ENCODE measurements at places on chromosomes 3 and 15.

DNA sequence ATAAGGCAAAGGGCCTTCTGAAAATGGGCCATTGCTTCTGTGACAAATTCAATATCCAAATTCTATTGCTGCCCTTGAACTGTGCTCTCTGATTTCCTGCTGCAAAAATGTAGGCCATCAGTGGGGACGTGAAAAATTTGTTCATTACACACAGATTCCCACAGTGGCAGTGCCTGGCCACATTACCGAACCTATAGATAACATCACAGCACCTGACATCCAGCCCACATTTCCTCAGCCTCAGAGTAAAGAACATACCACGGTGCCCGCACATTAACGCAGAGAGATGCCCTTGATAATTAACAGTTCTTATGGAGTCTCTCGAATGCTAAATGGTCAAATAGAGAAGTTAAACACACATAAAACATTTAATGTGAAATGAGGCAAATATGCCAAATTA, 931.6 kb upstream of the CFAP20DC start:
- DNase-seq = no peak

DNA sequence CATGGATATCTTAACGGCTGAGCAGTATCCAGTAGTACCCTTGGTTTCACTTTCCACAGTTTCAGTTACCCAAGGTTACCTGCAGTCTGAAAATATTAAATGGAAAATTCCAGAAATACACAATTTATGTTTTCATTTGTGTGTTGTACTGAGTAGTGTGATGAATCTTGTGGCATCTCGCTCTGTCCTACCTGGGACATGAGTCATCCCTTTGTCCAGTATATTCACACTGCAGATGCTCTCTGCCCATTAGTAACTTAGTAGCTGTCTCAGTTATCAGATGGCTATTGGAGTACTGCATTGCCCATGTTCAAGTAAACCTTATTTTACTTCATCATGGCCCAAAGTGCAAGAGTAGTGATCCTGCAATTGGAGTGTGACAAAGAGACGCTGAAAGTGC, 26.1 kb downstream of the GASK1A start:
- no peak for DNase-seq

- no peak for DNase-seq
Observed at GRCh38 chr3:43434431-43434830, 148.1 kb downstream of the SNRK start.

DNA sequence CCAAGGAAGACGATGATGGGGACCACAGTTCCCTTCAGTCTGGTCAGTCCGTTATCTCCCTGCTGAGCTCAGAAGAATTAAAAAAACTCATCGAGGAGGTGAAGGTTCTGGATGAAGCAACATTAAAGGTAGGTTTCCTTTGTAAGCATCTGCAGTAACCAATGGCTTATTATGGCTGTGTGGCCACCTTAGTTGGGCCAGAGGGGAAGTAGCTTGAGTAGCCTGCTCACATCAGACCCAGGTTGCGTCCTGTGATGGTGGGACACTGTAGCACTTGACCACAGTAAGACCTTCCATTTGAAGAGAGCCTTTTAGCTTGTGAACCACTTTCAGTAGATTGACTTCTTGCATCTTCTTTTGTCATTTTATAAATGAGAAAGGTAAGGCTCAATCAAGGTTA, 22.6 kb downstream of the STARD5 start:
- no peak for DNase-seq

DNA sequence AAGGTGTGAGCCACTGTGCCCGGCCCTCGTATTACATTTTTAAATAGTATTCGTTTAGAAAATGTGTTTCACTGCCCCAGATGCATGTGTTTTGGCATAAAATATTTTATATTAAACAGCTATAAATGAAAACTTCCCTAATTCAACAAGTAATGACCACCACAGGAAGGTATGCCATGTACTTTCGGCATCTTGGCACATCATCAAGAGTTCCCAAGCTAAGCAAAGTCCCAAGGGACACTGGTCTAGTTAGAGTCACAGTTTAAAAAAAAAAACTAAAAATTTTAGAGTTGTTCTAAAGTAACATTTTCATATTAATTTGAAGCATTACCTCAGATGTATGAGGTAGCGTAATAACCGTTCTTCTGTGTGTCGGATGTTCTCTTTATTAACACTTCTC, 15.6 kb upstream of the ARPP19 start:
- no peak for DNase-seq

- no peak for DNase-seq
Observed at GRCh38 chr3:127784283-127784682, 38.0 kb downstream of the MGLL start.

GRCh38 chr15:93265111-93265556, 176.1 kb upstream of the RGMA start:
- DNase-seq = no peak
